ENCODE measurements at places on chromosomes 5 and 9.
A peak's percentile ranks its signal among the peaks of the same experiment; 100 is the strongest.

GRCh38 chr5:118857700-118858099 is 130.6 kb downstream of the DTWD2 start:
- no peak for DNase-seq

DNA sequence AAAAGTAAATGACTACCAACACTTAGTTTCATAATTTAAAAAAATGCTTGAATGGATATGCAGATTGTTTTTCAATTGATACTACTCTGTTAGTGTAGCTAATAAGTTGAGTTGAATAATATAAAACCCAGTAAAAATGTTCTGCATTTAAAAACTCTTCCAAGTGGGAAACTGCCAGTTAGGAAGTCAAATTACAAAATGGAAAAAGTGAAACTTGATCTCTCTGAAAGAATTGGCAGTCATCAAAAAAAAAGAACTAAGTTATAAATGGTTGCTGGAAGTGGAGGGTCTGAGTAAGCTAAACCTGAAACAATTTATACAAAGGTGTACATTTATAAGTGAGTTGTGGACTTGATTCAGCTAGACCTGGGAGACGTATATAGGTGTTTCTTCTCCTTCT is 52.4 kb downstream of the VCAN start:
- no peak for DNase-seq

DNA sequence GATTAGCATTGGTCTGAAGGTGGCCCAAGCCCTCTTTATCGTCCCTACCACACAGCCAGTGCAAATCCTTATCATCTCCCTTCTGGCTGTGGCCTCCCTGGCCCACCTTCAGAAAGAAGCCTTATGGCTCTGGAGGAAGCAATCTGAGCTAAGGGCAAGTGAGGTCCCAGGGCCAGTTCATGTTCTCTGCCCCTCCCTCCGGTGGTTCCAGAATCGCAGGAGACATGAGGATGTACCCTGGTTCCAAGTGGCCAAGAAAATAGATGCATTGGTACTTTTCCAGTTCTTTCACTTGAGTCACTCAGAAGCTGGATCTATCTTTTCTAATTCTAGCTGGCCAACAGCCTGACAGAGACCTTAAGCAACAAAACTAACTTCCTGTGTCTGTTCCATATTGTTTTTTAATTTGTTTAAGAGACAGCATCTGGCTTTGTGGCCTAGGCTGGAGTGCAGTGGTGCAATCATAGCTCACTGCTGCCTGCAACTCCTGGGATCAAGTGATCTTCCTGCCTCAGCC is 60.7 kb downstream of the LHFPL2 start:
- DNase-seq = no peak

- DNase-seq = no peak
Measured at GRCh38 chr5:7629561-7629960, 221.4 kb downstream of the CFAP90 start.

DNA sequence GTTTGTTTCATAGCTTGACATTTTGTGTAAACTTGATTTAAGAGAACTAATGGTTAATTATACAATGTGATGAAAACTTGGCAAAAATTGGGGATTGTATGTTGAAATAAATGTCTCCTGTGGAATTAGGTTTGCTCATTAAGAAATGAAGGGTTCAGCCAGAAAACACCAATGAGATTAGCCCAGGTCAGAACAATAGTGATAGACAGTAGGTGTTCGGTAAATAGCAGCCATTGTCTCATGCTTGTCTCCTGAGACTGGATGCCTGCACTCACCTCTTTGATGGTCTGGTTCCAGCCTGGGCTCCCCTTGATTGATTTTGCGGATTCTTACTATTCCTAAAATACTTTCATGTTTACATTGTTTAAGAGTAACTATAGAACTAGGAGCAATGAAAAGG is 135.5 kb downstream of the FBN2 start:
- DNase-seq = no peak

DNA sequence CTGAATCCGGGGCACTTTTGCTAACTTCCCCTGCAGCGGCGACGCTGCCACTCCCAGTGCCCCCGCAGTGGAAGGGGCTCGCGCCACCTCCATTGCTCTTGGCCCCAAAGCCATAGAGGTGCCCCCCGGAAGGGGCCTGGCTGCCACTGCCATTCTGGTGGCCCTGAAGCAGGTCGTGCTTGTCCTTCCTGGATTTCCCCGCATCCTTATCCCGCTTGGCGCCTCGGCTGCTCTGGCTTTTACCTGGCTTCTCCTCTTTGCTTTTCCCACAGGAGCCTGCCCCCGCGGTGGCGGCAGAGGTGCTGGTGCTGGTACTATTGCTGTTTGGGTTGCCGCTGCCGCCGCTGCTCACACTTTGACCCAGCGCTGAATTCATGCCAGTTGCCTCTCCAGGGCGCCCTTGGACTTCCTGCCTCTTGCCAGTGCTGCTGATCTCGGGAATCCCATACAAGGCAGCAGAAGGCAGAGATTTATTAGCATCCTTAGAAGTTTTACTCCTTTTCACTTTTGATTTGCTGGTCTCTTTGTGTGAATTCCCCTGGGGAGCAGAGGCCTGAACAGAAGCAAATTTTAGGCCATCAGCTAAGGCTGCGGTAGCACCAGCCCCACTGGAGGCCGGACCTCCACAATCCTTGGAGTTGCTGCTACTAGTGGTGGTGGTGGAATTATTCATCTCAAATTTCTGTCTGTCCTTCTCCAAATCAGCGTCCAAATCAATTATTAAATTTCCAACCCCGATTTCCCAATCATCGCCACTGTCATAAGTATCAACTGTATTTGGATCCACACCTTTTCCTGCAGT is 2.1 kb downstream of the ZNF608 start:
- DNase-seq = no peak

DNA sequence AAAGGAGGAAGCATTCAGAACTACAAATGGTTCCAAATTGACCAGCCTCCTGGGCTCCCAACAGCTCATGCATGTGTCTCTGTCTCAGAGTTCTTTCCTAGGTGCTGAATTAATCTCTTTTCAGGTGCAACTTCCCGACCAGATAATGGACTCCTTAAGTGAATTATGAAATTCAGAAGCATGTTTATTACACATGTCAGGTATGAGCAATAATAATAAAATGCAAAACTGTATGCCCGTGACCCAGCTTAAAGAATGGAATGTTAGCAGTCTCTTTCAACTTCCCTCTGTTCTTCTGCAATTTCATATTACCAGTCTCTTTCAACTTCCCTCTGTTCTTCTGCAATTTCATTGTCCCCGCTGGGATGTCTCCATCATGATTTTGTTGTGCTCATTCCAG is 60.4 kb downstream of the FBXL7 start:
- DNase-seq = no peak

DNA sequence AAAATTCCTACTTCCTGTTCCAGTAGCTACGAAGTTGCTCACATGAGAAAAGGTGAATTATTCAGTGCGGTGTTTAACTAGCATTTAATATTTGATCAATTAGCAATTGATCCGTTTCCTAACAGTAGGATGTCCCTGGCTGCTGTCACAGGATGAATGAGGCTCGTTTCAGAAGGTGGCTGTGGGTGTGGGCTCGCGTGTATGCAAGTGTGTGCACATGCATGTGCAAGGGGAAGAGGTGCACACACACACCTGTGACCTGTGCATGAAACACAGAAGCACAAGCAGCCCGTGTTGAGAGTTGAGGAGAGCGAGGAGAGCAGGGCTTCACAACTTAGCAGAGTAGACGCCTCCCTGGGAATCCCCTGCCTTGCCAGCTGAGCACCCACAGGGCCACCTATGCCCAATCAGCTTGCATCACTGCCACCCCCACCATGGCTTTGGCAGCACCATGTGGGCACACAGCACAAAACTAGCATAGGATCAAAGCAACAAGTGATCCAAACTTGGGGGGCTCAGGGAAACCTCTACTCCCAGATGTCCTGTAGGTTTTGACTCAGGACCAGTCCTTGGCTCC is 107.2 kb downstream of the C5orf15 start:
- no peak for DNase-seq

- no peak for DNase-seq
Measured at GRCh38 chr9:93657331-93658111, 81.1 kb downstream of the PHF2 start.

DNA sequence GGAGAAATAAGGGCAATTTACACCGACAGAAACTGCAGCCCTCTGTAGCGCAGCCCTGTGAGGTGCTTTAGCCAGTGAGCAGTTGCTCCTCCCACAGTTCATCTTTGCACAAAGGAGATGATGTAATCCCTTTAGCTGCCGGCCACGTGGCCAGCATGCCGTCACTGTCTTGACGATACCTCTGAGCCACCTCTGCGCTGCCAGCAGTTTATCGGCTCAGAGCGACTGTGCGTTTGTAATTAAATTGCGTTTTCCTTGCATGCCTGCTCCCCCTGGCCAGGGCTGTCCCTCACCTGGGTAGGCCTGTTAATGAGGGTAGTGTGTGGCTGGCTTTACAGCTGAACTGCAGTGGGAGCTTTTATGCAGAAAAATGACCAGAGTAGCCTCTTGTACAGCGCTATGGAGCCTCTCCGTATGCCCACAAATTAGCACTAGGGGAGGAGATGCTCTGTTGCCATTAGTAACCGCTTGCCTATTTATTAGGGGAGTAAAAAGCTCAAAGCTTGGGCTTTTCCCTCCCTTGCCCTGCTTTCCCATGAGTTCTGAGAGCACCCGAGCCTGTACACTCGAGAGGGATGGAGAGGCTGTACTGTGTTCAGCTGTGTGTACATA is 107.0 kb downstream of the TRIO start:
- no peak for DNase-seq

- DNase-seq = no peak
Measured at GRCh38 chr9:38274800-38275199, 117.7 kb upstream of the ALDH1B1 start.

- no peak for DNase-seq
Measured at GRCh38 chr5:28927559-28928326, 1889.4 kb upstream of the CDH9 start.

DNA sequence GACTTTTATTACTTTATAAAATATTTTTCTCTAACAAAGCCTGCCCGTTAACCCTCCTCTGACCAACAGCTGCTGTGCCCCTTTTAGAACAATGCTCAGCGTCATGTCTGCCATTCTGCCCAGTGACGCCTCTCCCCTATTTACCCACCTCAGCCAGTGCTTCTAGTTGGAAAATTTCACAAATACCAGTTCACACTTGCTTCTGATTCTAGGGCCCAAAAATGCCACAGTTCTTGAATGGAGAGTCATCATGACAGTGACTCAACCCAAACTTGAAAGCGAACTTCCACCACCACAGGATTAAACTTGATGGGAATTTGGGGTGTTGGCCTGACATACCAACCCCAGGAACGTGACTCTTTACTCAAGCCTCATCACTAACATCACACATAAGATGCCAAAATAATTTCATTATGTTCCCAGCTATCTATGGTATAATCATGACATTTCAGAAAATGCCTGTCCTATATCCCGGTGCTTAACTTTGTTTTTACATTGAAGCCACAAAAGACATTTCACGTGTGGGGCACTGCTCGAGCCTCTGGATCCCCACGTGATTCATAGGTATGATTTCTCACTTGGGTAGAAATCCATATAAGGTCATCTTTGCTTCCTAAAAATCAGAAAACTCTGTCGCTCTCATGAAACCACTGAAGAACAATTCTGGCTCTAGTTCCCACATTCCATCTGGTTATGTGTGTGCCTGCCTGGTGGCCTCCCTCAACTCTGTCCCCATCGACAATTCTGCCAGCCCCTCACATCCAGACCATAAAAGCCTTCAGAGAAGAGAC is 220.9 kb downstream of the ACTL7B start:
- no peak for DNase-seq

DNA sequence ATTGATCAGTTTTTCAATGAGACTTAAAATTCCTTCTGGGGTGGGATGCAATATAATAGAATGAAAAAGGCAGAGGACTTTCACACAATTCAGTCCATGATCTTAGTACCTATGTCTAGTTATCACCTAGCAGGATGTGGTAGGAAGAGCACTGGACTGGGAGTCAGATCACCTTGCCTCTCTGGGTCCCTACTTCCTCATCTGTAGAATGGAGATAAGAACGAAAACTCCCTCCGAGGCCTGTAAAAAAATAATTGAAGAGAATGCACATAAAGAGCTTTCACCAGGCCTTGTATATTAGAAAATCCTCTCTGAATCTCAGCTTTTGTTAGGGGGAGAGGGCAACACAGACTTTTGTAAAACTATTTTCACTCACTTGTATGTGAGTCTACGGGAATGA is 681 bp upstream of the TMEFF1 start:
- DNase-seq = no peak

- DNase-seq = no peak
Measured at GRCh38 chr5:66285343-66285922, 141.3 kb downstream of the SREK1 start.

GRCh38 chr9:107862323-107862722 is 372.8 kb upstream of the KLF4 start:
- DNase-seq = no peak

- DNase-seq = no peak
Measured at GRCh38 chr5:16487456-16487855, 21.9 kb upstream of the ZNF622 start.

- no peak for DNase-seq
Measured at GRCh38 chr9:88425538-88425950, 37.3 kb downstream of the SPIN1 start.

GRCh38 chr9:38215465-38215864 is 146.4 kb upstream of the SHB start:
- DNase-seq = no peak

DNA sequence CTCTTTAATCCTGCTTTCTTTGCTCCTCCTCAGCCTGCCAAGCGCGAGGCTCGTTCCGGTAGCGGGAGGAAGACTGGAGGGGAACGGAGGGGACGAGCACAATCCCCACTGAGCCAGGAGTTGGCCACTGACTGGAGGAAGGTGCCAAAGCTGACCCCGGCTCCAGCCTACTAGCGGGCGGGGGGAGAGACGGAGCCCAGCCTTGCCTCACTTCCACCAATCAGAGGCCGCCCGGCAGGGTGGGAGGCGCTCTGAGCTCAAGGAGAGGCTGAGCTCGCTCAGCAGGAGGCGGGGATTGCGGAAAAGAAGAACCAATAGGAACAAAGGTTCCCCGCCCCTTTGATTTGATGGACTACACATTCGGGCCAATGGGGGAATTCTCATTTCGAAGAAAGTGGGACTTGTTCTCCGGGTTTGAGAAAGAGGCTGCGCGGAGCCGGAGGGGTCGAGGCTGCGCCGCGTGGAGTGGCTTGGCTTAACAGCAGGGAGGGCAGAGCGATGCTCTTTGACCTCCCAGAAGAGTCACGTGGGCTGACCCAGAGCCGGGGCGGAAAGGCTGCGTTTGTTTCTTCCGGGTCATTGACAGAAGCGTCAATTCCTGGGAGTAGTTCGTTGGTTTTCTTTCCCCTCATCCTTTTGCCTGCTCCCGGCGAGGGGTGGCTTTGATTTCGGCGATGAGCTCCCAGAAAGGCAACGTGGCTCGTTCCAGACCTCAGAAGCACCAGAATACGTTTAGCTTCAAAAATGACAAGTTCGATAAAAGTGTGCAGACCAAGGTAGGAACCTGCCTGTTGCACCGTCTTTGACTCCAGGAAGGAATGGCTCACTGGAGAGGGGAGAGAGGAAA is at the start of the genes ABHD17B and C9orf85:
TSS of gene ABHD17B (minus strand) at position 133 of the 847 bp plus-strand sequence. CDS start 36,113 bp downstream, outside the sequence.
TSS of gene C9orf85 (plus strand) at position 579 of the 847 bp plus-strand sequence. CDS start at position 675, 96 bp downstream.
- DNase-seq = peak; percentile 87

DNA sequence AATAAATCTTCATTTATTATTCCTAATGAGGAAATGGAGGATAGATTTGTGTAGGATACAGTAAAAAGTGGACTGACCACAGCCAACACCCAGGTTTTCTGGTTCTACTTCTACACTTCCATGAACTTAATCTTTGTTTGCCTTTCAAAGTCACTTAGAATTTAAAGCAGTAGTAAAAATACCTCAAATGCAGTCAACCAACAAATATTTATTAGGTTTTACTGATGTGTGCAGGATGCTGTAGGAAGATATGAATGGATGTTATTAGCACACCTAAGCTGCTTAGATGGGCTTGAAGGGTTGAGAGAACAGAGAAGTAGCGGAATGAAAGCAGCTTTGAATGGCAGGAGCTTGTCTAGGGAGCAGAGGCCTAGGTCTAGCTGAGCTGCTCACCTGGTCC is 201.1 kb downstream of the PALM2AKAP2 start:
- no peak for DNase-seq
